CD8-positive, alpha-beta memory T cell (primary cell): ENCODE measurements at places on chromosomes 4 and X. TPM values are rescaled to one million over a fixed set of nuclear protein-coding genes. Genes with fewer than 3 reads are reported as not detected.

The CDX4 gene
- total RNA-seq: not detected

The FAT4 gene
- total RNA-seq: 0.02 TPM

The STX18 gene
- total RNA-seq: 25.2 TPM

The CFP gene
- total RNA-seq: 2.3 TPM

The DCX gene
- total RNA-seq: not detected

The PHOX2B gene
- total RNA-seq: not detected

The RBMXL3 gene
- not detected for total RNA-seq

The RCHY1 gene
- 27.9 TPM for total RNA-seq

The MTMR8 gene
- total RNA-seq: 4.9 TPM

The HS3ST1 gene
- 0.07 TPM for total RNA-seq

The ITIH6 gene
- not detected for total RNA-seq

The CHRDL1 gene
- total RNA-seq: not detected

The DDX60 gene
- total RNA-seq: 6.3 TPM

DNA sequence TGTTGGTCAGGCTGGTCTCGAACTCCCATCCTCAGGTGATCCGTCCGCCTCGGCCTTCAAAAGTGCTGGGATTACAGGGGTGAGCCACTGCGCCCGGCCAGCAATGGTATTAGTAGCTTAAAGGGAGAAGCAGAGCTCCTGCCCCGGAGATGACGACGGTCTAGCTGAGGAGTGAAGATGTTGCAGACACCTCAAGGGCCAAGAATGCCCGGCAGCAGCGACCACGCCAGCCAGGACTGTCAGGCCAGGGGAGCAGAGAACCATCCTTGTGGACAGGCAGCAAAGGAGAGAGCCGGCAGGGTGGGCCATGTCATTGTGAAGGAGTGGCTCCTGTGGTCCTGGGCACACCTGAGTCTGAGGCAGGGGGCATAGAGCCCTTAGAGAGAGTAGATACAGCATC is 210.1 kb upstream of the BCOR start:
- DNase-seq: no peak

DNA sequence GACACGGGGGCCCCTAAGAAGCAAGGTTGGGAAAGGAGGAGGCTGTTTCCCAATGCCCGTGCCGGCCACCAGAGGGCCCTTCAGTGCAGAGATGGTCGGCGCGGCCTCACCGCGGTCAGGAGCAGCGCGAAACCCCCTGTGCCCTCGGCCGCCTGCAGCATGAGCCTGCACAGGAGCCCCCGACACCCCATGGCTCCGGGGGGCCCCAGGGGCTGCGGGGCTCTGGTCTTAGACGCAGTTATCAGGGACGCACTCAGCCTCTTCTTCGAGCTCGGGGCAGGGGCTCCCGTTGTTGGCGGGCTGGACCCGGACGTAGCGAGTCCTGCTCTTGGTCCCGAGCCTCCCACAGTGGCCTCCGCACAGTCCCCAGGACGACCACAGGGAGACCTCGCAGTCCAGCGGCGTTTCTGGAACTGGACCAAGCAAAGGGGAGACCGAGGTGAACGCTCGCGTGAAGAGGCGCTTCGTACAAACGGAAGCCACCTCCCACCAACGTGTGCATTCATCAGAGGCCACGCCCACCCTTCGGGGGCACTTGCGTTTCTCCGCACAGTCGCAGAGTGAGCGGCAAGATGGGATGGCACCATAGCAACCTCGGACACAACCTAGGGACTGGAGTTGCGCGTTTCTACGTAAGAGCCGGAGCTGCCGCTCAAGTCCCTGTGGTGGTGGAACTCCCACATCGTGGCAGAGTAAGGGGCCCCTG is 5.0 kb downstream of the SPON2 start:
- DNase-seq: peak; percentile 86

- no peak for DNase-seq
These were observed 404.0 kb upstream of the F9 start for GRCh38 chrX:139126493-139126892.

DNA sequence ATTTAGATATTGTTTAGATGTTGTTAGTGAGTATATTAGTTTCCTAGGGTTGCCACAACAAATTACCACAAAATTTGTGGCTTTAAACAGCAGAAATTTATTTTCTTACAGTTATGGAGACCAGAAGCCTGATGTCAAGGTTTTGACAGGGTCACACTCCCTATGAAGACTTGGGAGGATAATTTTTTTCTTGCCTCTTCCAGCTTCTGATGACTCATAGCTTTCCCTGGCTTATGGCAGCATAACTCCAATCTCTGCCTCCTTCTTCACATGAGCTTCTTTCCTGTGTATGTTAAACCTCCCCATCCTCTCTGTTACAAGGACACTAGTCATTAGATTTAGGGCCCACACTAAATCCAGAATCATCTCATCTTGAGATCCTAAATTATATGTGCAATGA is 20.9 kb upstream of the RAB40A start:
- no peak for DNase-seq

DNA sequence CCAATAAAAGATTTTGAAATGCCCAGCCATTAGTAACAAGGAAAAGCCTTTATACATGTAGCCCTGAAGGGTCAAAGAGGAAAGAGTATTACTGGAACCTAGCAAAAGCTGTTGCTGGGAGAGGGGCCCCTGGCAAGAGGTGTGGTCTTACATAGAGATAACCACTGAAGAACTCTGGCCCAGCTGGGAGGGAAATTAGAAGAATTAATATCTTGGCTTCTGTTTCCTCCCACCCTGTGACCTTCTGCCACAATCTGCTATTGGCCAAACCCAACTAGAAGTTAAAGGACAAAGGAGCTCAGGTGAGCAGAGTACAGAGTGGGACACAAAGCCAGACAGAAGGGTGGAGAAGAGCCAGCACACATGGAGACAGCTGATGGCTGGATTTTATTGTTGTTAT is 39.3 kb upstream of the CCNG2 start:
- no peak for DNase-seq

DNA sequence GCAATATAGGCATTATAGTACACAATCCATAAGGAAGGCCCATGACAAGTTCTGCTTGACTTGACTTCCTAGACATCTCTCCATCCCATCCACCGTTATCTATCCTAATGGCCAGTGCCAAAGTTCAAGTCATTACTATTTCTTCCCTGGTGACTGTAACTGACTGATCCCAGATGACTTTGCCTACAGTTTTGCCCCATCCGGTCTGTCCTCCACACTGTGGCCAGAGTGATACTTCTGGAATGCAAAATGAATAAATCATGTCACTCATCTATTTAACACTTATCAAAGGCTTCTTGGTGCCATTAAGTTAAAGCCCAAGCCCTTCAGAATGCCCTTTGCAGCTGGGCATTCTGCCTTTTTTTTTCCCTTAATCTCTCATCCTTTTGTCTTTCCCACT is 130.8 kb downstream of the PPARGC1A start:
- no peak for DNase-seq

DNA sequence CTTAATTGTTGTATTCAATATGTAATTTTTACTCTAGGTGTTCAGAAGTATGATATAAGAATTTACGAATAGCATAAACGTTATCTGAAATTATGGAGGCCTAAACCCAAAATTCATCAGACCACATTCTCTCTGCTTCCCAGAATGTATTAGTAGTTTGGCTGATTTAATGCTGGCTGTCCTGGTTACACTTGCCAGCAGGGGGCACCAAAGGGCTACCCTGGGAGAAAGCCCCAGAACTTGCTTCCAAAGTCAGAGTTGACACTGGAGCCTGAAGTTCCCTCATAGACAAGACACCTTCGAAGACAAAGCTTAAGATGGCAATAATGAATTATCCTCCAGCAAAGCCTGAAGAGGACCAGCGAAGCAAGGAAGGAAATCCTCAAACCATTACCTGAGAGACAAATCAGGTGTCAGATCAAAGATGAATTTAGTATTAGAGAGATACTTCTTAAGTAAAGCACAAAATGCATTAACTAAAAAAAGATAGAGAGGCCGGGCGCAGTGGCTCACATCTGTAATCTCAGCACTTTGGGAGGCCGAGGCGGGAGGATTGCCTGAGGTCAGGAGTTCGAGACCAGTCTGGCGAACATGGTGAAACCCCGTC is 11.3 kb upstream of the ANOS1 start:
- DNase-seq: peak; percentile 33

DNA sequence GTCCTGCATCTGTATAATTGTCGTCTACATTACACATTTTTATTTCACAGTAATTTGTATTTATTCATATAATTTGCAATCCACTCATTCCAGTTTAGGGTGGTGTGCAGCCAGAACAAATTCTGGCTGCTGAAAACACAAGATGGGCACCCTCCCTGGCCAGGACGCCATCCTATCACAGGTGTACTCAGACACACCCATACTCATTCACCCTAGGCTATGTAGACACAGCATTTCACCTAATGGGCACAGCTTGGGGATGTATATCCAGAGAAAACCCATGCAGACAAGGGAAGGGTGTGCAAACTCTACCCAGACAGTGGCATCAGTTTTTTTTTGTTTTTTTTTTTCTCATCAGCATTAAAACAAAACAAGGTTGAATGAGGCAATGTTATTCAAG is 73.1 kb downstream of the HMGB2 start:
- DNase-seq: no peak

DNA sequence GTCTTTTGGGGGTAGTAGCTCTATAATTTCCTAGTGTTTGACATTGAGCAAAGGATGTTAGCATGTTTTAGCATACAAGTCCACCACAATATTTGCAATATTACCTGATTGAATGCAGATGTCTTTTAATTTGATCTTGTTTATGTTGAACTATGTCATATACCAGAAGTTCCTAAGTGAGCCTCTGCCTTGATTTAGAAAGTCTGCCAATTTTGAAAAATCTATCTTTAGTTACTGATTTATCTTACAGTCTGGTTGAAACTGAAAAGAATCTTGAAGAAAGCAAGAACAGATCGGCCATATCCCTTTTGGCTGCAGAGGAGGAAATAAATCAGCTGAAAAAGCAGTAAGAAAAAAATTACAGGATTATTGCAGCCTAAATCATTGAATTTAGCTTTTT is 18.5 kb downstream of the SPATA18 start:
- DNase-seq: no peak

- no peak for DNase-seq
These were observed 34.8 kb upstream of the SPANXD start for GRCh38 chrX:141733371-141733770.

GRCh38 chrX:49257846-49258748 is 6.4 kb downstream of the FOXP3 start:
- no peak for DNase-seq

GRCh38 chr4:139144911-139145551 is 32.0 kb downstream of the ELF2 start:
- DNase-seq: no peak

DNA sequence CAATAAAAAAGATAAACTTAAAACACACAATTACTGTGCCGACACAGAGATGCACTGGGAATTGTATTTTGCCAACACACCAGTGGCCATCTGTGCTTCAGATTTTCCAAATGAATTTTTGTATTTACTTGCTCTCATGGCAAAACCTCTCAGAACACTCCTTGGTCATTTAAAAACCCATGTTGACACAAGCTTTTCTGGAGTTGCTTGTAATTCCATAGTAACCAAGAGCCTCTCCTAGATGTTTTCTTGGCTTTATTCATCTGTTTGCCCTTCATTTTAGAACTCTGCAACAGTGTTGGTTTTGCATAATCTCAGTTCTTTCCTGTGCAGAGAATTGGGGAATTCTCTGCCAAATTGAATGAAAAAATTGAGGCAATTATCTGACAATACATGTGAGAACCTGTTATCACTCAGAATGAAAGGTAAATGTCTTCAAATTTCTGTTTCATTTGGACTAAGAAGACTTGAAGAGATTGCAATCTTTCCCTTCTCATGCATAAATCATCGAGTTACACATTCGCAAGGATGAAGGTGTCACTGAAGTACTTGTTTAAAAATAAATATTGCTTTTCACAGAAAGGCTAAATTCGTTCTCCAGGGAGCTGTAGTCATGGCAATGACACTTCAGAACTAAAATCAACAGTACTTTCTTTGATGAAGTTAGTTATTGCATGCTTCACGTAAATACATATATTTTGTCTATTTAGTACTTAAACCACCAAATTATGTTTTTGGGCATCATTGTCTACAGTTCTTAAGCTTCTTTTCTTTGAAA is 301.8 kb upstream of the CTSO start:
- no peak for DNase-seq

GRCh38 chr4:57661517-57662090 is 551.4 kb upstream of the IGFBP7 start:
- DNase-seq: no peak

DNA sequence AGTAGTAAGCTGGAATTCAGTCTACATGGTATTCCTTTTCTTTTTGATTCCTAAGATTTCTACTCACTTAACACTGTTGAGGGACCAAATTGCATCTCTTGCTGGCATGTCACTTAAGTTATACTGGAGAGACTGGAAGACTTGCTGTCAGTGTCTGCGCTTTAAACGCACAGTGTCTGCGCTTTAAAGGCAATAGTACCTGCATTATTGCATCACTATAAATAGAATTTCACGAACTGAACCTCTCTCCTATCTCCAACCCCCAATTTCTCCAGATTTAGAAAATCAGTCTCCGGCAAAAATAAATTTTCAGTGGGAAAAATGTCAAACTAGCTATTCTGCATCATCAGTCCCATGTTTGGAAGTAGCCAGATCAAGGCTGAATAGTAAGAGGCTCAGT is 21.2 kb downstream of the SMAD1 start:
- no peak for DNase-seq

- no peak for DNase-seq
These were observed 35.2 kb upstream of the GRIA2 start for GRCh38 chr4:157185363-157185762.

GRCh38 chrX:16695079-16695676 is 17.3 kb downstream of the CTPS2 start:
- DNase-seq: peak; percentile 49

- no peak for DNase-seq
These were observed 854.4 kb upstream of the INTU start for GRCh38 chr4:126778348-126778747.

DNA sequence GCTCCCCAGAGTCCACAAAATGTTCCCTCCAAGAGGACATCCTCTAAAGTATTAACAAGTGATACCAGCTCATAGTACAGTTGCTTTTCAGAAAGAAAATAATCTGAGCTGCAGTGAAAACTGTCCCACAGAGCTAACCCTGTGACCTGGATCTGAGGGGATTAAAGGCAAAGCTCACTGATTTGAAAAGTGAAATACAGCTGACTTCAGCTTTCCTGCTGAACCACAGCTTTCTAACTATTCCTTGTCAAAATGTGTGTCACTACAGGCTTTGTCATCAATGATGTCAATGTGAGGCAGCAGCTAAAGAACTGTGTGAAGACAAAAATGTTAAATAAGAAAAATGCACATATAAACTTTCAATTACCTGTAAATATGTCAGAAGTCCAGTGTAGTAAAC is 36.9 kb downstream of the DCHS2 start:
- no peak for DNase-seq

DNA sequence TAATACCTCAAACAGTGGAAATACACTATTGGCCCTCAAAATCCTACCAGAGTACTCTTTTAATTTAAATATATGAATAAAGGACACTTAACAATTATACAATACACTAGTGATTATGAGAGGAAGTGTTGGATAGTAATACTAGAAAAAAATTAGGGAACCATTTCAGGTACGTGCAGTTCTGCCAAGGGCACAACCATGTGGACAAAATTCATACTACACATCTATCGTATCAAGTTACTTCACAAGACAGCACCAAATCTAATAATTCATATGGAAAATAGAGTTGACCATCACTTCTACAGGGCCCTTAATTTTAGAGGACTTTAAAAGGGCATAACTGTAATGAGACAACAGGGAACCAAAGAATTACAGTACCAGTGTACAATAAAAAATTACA is 69.2 kb upstream of the ZCCHC13 start:
- DNase-seq: no peak
